ENCODE measurements at places on chromosomes 7 and 10.

- no peak for DNase-seq
These were observed 254.6 kb downstream of the OTUD1 start for GRCh38 chr10:23693501-23693901.

DNA sequence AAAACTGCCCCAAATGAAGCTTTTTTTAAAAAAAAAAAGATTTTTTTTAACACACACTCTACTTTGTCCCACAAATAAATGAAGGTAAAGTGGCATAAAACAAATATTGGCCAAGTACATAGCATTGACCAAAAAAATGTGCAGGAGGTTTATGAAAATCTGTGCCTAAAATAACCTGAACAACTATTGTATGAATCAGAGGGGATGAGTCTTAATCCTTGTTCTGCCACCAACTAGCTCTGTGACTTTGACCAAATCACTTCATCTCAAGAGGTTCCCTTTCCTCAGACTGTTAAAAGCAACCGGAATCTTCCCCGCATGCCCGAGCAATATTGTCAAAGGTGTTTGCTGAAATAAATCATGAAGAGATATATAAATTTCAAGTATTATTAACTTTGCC lies 150.4 kb upstream of the NEBL start:
- no peak for DNase-seq

DNA sequence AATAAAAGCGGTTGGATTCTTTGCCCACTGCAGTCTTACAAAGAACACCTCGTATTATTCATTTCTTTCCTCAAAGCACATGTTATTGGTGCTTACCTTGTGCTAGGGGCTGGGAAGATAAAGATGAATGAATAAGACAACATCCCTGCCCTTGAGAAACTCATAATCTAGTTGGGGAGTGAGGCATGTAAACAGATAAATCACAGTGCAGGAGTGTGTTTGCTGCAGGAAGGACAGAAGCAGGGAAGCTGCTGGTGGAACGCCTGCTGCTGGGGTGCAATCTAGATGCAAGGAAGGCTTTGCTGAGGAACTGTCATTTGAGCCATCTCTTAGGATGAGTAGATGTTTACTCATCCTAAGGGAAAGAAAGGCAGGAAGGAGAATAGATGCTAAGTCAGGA lies 135.6 kb downstream of the TMEM178B start:
- no peak for DNase-seq

- DNase-seq, result no peak
These were observed 110.7 kb downstream of the FRMD4A start for GRCh38 chr10:14220026-14220425.

- DNase-seq, result no peak
These were observed 266.6 kb upstream of the PITRM1 start for GRCh38 chr10:3439183-3439582.

GRCh38 chr10:114565066-114565465 lies 93.0 kb downstream of the ABLIM1 start:
- DNase-seq, result no peak

DNA sequence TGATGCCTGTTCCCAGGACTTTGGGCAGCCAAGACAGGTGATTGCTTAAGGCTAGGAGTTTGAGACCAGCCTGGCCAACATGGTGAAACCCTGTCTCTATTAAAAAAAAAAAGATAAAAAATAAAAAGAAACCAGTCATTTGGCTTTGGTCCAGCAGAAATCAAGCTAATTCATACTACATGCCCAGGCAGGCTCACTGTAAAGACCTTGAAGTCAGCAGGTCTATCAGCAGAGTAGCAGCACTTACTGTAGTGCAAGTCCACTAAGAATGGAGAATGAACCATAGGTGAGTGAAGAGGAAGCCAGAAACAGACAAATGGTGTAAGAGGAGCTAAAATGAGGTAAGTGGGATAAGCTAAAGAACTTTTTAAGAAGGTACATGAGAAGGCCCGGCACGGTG lies 24.7 kb downstream of the PSPH start:
- DNase-seq, result no peak

DNA sequence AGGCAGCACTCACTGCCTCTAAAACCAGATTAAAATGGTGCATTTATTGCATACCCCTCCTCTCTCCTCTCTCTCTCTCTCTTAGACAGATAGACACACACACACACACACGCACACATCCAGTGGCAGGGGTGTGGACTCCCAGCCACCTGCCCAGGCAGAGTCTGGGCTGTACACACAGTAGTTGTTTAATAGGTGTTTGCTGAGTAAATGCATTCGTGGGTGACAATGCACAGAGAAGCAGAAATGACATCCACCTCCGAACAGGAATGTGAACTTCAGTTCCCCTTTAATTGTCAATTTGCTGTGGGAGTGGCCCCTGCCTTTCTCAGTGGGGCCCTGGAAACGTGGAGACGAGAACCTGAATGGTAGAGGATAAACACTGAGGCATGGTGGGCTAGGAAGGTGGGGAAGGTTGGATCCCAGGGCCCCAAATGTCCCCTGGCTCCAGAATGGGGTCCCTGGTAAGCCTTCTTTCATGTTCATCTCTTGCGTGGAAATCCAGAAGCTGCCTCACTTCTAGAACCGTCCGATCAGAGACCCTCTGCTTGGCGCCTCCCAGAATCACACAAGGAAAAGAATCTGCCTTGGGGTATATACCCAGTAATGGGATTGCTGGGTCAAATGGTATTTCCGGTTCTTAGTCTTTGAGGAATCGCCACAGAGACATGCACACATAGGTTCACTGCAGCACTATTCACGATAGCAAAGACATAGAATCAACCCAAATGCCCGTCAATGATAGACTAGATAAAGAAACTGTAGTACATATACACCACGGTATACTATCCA lies 58.5 kb upstream of the ECHDC3 start:
- DNase-seq, result no peak
